Hindlimb muscle (tissue), 1 donor: ENCODE measurements at places on chromosomes 2 and 18.

DNA sequence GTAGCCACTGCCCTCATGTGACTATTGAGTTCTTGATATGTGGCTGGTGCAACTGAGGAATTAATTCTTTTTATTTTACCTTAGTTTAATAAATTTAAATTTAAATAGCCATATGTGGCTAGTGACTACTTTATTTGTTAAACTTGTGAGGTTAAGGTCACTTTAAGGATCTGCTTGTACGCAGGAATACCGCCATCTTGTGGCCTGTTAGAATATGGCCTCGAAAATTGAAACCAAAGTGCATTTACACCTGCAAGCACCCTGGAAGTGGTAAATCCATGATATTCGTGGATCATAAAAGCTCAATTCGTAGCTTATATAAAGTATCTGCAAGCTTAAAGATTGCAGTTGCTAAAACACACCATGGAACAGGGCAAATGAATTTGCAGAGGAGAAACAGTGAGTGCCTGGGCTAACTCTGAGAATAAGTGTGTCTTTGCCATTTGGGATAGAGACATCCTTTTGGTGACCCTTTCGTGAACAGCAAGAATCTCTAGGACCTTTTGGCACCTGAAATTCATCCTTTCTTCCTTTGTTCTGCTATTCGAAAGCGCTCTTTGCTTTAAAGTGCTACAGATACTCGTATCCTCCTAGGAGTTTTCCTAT, 59.9 kb upstream of the REG3A start:
- DNase-seq, result peak; percentile 26

GRCh38 chr2:1642066-1642861, 102.1 kb downstream of the PXDN start:
- no peak for DNase-seq

GRCh38 chr2:113848758-113849415, 41.0 kb upstream of the ACTR3 start:
- no peak for DNase-seq

DNA sequence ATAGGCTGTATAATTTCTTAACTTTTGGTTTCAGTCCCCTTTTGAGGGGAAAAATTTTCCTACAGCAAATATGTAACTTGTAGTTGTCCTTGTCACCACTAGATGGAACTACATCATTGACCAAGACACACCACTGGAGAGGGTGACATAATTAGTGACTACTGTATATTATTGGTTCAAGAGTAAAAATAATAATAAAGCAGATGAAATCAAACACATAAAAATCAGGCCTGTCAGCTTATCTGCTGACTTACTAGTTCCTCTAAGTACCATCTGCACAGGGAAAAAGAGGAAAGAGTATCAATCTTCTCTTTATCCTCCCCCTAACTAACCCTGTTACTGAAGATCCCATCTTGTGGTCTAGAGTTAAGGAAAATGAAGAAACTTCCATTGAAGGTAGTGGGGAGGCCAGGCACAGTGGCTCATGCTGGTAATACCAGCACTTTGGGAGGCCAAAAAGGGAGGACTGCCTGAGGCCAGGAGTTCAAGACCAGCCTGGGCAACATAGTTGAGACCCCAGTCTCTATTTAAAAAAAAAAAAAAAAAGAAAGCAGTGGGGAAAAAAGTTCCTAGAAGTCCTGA, 29.6 kb upstream of the ENOSF1 start:
- peak; percentile 10 for DNase-seq

GRCh38 chr2:47223980-47224379, 68.9 kb upstream of the STPG4 start:
- DNase-seq, result no peak

GRCh38 chr2:10402062-10402585, 46.0 kb downstream of the ODC1 start:
- no peak for DNase-seq

DNA sequence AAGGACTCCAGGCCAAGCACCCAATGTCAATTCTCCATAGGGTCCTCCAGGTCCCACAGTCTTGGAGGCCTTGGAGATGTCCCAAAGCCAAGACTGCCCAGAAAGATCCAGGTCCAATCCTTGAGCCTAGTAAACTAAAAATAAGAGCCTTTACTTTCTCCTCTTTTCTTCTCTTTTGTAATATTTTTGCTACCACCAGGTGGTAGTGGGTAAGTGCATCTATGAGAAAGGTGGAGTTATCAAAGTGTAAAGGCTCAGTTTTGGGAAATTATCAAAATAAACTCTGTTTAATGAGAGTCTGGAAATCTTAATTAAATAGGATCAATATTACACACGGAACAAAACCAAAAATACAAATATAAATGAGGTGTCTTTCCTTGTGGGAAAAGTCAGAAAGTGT, 276.4 kb downstream of the ALK start:
- DNase-seq, result no peak

GRCh38 chr2:15154297-15154696, 406.8 kb downstream of the NBAS start:
- no peak for DNase-seq

GRCh38 chr2:232772531-232772930, 3.8 kb downstream of the KCNJ13 start:
- DNase-seq, result no peak

DNA sequence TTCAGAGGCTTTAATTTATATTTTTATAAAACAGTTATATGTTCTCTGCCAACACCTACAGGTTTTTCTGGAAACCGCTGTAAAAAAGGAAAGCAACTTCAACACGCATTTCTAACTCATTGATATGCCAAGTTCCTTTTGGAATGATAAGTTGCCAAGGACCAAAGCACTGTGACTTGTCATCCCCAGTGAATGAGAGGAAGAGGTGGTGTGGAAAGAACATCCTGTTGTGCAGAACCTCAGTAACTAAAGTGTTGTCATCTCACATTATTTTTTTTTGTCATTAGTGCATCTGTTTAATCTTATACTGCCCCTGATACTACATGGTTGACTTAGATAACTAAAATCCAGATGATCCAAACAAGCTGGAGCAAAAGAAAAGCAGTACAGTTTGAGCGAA, 96.0 kb upstream of the NEUROD1 start:
- no peak for DNase-seq

DNA sequence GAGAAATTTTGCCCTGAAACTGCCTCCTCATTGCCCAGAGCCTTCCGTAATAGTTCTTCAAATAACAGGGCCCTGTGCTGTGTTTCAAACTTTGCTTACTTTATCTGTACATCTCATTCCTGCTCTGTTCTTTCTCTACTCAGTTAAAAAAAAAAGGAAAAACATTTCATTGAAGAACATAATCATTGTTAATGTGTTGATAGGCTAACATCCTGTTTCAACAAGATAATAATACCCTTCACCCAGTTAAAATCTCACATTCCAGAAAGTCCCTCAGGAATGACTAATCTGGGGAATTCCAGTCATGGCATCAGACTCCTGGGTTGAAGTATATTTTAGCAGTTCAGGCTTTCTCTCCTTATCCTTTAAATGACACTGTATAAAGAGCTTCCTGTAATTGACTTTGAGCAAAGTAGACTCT, 45.6 kb upstream of the ITGAV start:
- DNase-seq, result no peak

- DNase-seq, result peak; percentile 11
Measured at GRCh38 chr18:33161131-33161530, 279.4 kb downstream of the CCDC178 start.

DNA sequence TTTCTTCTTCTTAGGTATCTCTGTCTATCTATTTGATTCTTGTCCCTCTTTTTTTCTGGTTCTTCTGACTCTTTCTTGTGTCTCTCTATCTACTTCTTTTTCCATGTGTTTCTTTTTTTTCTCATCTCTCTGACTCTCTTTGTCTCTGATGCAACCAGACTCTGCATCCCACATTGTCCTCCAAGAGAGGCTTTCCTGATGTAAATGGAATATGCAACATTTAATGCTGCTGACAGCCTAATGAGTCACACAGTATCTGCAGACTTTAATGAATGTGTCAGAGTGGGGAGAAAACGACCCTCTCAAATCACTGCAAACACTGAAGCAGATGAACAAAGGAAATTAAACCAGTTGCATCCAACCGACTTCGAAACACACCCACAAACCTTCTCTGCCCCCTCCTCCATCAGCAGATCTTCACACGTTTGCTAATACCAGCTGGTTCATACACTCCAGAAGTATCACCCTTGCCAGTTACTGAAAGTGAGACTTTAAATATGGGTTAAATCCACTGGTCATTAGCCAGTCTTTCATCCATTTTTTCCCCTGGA, 351.5 kb downstream of the TXNL1 start:
- DNase-seq, result no peak

DNA sequence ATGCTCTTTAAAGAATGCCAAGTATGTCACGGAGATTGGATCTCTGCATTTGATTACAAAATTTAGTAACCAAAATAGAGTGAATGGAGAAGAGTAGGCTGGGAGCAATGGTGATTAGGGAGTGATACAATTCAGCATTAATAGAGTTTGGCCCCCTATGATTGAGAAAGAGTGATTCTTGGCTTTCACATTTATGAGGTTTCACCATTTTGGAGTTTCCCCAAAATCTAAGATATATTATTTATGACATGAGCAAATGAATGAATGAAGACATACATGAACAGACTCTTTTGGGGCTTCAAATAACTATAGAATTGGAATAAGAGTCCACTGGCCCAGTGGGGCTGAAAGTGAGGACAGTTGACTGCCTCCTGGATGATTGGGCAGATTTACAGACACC, 255.2 kb downstream of the LPIN1 start:
- no peak for DNase-seq

DNA sequence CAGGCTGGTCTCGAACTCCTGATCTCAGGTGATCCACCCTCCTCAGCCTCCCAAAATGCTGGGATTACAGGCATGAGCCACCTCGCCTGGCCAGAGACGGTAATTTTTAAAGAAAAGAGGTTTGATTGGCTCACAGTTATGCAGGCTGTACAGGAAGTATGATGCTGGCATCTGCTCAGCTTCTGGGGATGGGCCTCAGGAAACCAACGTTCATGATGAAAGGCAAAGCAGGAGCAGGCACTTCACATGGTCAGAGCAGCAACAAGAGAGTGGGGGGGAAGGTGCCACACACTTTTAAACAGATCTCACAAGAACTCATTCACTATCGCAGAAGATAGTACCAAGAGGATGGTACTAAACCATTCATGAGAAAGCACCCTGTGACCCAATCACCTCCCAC, 38.0 kb upstream of the GPD2 start:
- no peak for DNase-seq

GRCh38 chr2:69007169-69007568, 5.8 kb upstream of the ANTXR1 start:
- no peak for DNase-seq

GRCh38 chr2:46983065-46983801, 67.6 kb upstream of the MCFD2 start:
- no peak for DNase-seq

GRCh38 chr2:63041592-63041991, 9.0 kb upstream of the OTX1 start:
- DNase-seq, result no peak

DNA sequence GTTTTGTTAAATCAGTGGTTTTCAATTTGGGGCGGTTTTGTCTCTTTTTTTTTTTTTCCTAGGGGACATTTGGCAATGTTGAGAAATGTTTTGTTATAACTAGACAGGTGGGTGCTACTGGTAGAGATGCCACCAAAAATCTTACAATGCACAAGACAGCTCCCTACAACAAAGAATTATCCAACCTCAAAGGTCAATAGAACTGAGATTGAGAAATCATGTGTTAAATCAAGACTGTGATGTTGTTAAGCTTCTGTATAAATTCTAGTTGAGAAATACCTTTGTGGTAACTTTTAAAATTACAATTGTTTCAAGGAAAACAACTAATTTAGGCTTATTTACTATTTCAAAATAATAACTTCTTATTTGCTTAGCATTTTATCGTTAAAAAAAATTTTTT, 9.4 kb upstream of the SPOPL start:
- DNase-seq, result no peak

- no peak for DNase-seq
Measured at GRCh38 chr2:151095463-151095862, 166.2 kb downstream of the RBM43 start.

DNA sequence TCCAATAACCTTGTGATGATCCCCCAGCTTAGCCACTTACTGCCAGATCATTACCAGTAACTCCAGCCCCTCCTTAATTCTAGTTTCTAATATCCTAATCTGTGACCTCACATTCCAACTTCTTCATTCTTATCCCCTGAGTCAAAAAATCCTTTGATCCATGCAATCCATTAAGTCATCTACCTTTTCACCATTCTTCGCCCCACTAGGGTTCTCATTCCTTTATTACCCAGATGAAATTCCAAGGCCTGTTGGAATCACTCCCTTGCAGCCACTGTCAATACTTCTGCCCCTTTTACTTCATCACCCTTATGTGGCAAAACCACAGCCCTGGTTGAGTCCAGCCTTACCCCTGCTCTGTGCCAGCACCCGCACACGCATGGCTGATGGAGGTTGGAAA, 20.3 kb upstream of the IL36G start:
- DNase-seq, result no peak

DNA sequence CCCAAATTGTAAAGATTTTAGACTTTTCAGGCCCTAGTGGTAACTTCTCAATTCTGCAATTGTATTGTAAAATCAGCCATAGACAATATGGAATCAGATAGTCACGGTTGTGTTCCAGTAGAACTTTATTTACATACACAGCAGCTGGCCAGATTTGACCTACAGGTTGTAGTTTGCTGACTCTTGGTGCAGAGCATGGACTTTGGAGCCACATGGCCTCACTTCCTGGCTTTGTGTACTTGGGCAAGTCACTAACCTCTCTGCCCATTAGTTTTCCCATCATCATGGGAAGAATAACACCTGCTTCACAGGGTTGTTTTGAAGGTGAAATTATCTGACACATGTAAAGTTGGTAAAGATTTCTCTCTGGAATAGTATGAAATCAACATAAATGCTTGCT, 147.6 kb downstream of the TMEM200C start:
- no peak for DNase-seq
